Caki2 (cell line): ENCODE measurements at places on chromosomes 4 and X.
A peak's percentile ranks its signal among the peaks of the same experiment; 100 is the strongest.

DNA sequence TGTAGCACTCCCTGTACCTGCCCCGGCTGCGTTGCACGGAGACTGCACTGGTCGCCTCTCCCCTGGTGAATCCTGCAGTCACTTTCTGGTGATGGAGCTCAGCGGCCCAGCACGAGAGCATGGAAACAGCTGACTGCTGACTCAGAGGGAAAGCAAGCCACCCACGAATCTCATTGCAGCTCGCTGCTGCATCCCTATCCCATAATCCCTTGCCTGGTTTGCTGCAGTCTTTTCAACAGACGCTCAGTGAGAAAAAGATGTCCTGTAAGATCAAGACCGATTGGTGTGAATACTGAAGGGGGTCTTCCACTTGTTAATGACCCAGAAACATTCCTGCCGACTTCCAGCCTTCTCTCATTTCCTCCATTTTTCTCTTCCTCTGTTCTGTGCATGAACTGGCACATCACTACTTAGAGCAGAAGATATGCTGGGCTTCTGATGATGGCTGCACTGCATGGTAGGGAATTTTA, 52.9 kb downstream of the TRIM2 start:
- DNase-seq, result peak; percentile 40

- DNase-seq, result no peak
Observed at GRCh38 chr4:58711039-58711438, 1600.9 kb upstream of the IGFBP7 start.

DNA sequence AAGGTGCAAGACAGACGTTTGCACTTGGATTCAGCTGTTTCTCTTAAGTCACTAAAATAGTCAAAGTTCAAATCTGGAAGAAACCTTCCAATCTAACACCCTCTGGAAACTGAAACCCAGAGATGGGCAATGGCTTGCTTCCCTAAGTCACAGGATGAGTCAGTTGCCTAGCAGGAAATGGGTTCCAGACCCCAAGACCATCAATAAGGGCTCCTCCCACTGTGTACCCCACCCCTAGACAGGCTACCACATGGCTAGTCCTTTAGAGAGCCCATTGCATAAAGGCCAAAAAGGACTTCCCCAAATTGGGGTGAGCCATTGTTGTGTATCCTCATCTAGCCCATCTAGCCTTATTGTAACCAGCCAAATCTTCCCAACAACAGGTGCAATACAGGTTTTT, 216.2 kb downstream of the HS6ST2 start:
- no peak for DNase-seq

DNA sequence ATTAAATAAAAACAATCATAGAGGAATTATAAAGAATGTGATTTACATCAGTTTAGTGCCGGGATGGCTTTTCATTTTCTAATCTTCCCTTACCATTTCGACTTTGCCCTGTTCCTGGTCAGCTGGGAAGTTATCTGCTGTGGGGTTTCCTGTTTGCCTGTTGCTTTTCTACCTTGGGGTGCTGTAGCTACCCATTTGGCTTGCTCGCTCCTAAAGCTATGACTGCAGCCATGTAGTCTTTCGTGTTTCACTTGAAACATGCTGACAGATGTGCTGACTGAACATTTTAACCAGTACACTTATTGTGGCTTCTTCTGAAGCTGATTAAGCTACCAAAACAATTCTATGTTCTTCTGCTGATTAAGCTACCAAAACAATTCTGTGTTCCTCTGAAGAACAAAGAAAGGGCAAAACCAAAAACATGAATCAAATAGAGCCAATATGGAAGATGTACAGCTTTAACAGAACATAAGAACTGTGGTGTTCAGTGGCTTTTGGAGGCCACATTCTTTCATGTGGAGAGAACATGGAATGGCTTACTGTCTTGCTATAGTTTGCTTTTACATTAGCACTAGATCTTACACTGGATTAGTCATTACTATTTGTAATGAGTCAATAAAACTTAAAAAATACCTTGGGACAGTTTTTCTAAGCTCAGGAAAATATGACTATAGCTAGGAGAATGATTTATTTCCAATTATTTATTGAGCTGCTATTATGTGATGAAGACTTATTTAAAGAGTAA, 440.4 kb downstream of the SPRY1 start:
- no peak for DNase-seq
